ENCODE measurements at places on chromosomes 7 and 10.

DNA sequence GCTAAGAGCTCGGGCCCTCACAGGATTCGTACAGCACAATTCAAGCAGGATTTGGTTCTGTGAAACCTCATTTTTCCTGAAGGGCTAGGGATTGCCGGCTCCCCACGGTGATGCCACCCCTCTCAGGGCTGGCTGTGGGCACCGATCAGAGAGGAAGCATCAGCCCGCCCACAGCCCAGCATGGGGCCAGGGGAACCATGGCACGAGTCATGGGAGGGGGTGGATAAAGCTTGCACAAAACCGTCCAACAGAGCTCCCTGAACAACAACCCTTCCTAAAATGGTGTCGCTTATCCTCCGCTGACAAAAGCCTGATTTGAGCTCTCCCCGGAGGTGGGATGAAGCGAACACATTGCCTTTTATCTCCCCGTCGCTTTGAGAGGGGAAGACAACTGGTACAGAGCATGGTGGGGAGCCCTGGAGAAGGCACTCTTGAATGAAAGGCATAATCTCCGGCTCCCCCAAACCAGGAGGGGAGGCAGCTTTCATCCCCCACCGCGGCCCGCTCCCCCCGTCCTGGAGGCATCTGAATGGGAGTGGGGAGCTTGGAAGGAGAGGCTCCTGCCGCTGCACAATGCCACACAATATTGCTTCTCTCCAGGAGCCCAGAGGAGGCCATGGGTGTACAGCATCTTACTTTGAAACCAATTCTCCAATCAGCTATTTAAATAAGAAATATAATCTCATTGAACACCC, 144.0 kb downstream of the RPS24 start:
- no peak for DNase-seq

GRCh38 chr10:75211007-75211691, 553 bp downstream of the VDAC2 start:
- peak; percentile 7 for DNase-seq

GRCh38 chr10:114559636-114560035, 98.4 kb downstream of the ABLIM1 start:
- no peak for DNase-seq

DNA sequence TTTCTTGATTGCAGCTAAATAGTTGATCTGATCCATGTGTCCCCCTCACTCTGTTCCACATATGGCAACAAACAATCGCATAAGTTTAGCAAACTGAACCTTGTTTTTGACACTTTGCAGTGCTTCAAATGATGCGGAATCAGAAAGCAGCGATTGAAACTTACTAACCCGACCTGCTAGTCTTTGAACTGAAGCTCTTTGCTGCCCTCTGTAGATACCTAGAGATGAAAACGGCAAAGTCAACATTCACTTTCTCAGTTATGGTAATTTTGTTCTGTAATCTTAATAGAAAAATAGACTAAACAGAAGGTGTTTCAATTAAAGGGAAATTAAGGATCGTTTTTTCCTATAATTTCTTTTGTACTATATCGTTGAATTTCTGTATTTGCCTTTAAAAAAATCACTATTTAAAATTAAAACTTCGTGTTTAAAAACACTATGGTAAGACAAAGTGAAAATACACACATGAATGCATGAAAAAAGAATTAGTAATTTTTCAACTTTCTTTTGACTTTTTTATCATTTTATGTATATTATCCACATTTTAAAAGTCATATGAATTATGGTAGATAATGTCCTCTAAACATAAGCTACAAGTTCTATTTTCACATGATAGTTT, 276.5 kb downstream of the MAGI2 start:
- DNase-seq, result no peak

- no peak for DNase-seq
Measured at GRCh38 chr7:32015133-32015532, 55.1 kb downstream of the PDE1C start.

DNA sequence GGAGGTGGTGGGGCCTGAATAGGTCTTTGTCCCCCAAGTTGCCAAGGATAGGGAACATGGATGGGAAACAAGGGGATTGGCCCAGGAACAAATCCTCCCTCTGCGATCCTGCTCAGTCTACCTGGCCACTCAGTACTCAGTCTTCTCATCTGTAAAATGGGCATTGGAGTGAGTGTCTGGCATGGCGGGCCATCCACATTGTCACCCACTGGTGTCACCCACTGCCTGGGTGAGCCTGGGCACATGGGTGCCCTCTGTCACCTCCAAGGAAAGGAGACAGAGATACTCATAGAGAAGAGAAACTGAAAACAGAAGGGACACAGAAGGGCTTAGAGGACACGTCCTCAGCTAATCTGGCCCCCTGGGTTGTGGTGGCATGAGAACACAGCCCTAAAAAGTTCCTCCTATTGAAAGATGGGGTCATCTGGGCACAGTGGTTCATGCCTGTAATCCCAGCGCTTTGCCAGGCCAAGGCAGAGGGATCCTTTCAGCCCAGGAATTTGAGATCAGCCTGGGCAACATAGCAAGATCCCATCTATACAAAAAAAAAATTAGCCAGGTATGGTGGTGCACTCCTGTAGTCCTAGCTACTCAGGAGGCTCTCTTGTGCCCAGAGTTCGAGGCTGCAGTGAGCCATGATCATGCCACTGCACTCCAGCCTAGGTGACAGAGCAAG, 12.5 kb upstream of the TNRC18 start:
- DNase-seq, result no peak

DNA sequence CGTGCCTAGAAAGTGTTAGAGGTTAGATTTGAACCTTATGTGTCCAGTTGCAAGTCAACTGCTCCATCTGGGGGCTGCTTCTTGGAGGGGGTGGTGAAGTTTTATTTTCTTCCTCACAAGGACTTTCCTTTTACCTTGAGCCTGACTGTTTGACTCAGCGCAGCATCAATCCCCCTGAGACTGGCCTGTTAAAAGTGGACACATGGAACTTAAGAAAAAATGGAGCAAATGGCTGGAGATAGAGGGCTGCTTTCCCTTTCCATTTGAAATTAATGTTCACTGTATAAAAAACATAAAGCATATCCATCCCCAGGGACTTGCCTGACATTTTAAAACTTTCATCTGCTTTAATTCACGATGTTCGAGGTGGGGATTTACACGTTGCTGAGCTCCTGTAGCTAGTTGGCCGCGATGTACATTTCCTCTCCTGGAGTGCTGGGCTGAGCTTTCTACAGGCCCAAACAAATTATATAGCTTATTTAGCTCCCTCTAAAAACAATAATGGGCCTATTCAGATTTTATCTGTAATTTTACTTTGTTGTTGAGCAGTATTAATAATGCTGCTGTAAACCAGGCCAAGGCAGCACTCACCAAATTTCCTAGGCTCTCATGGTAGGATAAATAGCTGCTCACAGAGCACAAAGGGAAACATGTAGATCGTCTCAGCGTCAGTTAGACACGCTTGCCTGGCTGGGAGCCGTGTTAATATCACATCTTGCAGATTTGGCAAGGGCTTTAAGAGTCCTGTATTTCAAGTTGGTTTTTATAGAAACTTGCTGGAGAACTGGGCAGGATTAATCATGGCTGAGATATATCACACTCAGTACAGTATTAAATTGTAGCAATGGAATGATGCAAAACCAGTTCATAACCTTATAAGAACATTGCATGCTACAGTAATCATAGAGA, 251.5 kb downstream of the LRMDA start:
- no peak for DNase-seq

DNA sequence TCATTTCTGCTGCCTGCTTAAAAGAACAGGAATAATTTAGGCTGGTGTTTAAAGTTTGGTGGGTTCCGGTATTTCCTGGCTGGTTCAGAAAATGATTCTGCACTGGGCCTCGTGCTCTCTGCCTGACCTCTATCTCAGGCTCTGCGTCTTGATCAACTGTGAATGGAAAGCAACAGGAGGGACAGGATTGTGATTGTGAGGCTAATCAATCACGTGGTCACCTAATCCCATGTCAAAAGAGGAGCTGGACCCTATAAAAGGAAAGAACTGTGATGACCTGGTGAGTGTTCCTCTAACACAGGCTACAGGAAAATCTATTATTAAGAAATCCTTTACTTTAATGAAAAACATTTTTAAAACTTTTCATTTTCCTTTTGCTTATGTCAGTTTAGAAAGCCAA, at the start of gene DHX32:
Gene DHX32, minus strand, starts transcription at position 101 of the 400 bp plus-strand sequence. CDS start 468 bp downstream, outside the sequence.
- DNase-seq, result no peak

DNA sequence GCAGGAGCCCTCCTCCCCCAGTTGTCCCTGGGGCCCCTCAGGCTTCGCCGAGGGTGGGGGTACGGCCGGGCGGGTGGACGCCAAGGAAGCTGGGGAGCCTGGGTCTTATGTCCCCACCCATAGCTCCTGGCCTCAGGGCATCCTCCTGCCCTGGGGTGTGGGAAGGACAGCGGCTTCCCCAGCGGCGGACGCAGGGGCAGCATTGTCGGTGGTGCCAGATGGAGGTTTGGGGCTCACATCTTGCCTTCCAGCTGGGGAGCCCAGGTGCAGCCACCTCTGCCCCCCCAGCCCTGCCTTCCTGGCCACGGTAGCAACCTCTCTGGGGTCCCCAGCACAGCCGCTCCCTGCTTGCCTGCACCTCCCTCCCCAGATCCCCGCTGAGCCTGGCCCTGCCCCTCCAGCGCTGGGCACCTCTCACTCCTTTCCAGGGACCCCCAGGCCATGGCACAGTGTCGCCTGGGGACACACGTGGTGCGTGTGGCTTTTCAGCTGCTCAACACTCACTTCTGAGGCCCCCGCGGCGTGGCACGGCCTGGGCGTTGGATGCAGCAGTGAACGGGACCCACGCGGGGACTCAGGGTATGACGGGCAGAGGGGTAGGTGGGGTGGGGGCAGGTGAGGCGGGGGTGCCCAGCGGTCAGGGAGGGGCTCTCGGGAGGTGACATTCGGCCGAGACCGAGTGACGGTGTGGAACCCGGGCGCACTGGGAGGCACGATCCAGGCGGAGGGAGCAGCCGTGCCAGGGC, 53.1 kb downstream of the UNCX start:
- no peak for DNase-seq

- DNase-seq, result no peak
Measured at GRCh38 chr7:99248391-99249095, 24.1 kb upstream of the MYH16 start.

DNA sequence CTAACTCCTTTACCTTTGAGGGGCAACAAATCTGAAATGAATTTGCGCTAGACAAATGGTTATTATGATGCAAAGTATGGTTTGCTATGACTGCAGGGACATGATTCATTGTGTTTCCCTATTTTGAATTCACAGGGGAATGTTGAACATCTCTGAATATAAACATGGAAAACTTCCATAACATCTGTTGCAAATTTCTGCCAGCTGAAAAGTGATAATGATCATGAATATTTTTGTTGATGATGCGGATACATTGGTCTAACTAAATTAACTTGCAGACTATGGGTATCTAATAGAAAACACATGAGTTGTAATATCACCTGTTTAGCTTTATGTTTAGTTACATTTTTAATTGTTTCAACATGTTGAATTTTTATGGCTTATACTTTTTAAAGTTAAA, 1325.5 kb downstream of the REEP3 start:
- no peak for DNase-seq

GRCh38 chr7:128004623-128005022, 26.6 kb downstream of the LRRC4 start:
- DNase-seq, result no peak

DNA sequence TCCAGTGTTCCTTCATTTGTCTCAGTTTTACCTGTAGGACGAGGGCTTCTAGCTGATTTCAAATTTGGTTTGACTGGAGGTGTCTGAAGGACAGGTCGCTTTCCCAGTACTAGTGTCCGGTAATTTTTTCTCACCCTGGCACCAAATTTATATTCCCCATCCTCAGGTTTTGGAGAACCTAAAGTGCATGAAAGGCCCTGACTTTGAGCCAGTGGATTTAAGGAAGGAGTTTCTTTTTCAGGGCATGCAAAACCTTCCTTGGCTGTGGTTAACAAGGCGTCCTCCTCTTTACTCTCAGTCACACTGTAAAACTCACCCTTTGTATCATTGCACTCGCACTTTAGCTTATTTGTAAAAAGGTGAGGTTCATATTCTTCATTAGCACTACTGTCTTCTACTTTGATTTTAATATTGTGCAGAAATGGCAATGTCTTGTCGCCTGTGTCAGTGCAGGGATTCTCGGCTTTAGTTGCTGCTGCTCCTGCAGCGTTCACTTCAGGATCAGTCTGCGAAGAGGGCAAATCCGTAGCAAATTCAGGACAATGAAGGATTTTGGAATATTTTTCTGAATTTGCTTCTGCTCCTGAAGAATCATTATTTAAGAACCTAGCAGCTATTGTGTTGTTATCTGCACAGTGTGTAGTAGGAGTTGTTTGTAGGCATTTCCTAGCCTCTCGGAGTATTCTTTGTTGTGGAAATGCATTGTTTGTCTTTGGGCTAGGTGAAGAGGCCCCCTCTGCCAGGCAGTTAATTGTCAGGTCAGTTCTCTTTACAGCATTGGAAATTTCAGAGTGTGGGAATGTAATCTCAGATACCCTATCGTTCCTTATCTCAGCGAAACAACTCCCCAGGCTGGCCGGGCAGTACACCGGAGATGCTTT, 9.9 kb downstream of the SKIDA1 start:
- no peak for DNase-seq

GRCh38 chr10:72298592-72299519, 25.1 kb downstream of the DDIT4 start:
- no peak for DNase-seq

DNA sequence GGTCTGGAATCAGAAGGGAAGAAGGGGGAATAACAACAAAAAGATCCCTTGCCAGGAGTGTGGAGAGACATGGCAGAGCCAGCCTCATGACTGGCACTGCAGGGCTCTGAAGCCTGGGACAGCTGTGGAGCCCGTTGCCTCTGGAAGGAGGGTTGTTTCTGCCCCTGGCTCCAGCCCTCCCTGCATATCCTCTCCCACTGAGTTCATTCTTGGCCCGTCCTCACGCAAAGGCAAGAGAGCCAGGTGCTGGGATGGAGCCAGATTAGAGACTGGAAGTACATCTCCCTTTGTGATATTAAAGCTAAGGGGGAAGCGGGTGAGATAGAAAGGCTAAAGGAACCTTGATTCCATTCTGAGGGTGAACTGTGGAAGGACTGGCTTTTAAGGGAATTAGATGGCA, 141.5 kb upstream of the NPVF start:
- no peak for DNase-seq

DNA sequence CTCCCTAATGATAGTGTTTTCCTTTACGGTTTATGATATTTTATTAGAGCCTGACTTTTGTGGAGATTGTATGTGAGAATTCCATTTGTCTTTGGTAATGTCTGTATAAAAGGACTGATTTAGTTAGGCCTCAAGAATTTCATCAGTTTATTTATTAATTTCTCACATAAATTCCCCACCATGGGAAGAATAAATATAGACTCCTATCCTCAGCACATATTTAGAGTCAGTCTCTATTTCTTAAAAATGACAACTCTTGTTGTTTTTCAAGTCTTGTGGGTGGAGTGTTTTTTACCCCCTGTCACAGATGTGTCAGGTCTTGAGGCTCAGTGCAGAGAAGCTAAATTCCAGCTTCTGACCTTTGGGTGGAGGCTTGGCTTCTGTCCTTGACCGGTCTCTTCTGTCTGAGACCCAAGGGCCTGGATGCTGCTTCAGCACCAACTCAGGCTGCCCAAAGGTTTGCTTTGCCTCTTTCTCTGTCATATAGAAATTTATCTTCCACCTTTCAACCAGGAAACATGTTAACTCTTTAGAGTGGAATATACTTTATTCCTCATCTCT, 117.3 kb upstream of the INHBA start:
- DNase-seq, result no peak

Data from NK-92 treated with Interleukin-12 subunit alpha and Interleukin-12 subunit beta, amount 100 ng/mL, for 24 hours (cell line).